ENCODE measurements at places on chromosomes 7 and 10.

DNA sequence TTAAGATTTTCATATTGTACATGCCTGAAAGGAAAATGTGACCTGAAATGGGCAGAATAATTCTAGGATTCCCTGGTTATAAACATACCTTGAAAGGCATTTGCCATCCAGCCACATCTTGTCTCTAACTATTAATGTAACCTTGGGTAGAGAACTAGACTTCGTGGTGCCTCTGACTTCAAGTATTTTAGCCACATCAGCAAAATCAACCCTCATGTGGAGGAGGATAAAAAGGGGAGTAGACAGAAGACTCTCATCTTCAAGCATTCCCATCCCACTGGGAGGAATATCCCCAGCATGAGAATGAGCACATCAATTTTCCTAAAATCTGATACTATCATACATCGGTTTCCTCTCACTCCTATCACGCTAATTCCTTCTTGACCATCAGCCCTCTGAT lies 164.7 kb upstream of the NOBOX start:
- DNase-seq: no peak

- no peak for DNase-seq
These were observed 49.5 kb upstream of the FAM180A start for GRCh38 chr7:135798095-135798494.

GRCh38 chr7:117685795-117686194 lies 187.4 kb downstream of the CTTNBP2 start:
- DNase-seq: no peak

DNA sequence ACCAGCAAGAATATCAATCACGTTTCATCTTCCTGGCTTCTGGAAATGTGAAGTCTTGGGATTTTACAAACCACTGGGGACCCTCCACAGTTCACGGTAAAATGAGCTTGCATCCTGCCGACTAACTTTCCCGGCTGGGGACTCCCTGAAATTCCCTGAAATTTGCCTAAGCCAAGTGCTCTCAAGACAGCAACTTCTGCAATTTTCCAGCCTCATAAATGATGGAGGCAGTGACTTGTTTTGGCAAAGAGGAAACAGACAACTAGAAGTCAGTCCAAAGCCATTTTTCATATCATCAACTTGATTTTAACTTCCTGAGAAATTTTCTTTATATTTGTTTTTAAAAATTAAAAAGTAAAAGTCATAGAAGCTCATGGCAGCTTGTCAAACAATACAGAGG lies 212.3 kb downstream of the FANK1 start:
- no peak for DNase-seq
